ENCODE measurements at places on chromosomes 12 and 14. TPM values are rescaled to one million over a fixed set of nuclear protein-coding genes. Genes with fewer than 3 reads are reported as not detected.
A peak's percentile ranks its signal among the peaks of the same experiment; 100 is the strongest.

GRCh38 chr12:12334367-12335040, 15.5 kb downstream of the MANSC1 start:
- DNase-seq = no peak

- DNase-seq = no peak
Observed at GRCh38 chr12:52186118-52186840, 5.5 kb downstream of the KRT80 start.

DNA sequence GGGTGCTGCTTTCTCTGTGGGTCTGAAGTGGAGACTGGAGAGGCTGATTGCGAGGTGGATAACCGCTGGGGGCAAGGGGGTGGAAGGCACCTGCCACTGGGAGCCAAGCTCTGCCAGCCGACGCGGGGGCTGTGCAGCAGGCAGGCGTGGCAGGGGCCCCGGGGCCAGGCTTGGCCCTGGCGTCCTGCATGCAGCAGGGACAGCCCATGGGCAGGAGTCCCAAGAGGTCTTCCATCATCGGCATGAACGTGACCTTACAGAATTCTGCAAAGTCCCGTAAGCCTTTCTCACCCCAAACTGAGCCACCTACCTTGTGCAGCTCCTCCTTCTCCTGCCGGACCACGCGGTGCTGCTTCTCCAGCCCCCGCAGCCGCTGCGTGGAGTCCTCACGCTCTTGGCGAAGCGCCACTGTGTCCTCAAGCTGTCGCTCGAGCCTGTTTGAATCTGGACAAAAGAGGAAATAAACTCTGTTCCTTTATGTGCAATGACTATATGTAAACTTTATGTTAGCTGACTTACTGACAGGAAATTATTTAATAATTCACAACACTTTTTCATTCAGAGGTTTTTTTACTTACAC, 51.3 kb downstream of the AMN start:
- no peak for DNase-seq

Gene NXPH4
- 2.7 TPM for polyA plus RNA-seq

GRCh38 chr12:47610686-47611252, 95.1 kb downstream of the RPAP3 start:
- DNase-seq = no peak

- no peak for DNase-seq
Observed at GRCh38 chr12:19959353-19959752, 409.0 kb upstream of the PDE3A start.

DNA sequence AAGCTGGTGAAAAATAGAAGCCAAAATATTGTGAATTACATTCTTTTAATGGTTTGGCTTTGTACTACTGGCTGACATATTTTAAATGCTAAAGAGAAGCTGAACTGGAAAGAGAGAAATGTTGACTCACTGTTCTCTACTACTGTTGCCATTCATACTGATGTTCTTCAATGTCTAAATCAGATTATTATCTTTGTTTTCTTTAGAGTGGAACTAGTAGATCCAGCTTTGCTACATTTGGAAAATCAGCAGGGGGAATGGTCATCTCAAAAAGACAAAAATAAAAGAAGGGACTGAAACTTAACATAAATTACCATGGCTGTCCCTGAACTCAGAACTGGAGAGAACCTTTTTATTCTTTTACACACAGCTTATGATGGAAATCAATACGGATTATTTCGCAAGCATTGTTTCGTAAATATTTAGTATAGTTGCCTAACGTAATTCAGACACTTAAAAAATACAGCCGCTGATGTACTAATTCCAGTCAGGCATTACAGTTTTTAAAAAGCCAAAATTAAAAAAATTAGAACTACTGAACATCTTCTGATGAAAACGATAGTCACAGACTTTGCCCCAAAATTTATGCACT, 76.3 kb upstream of the OTX2 start:
- DNase-seq = no peak

Gene TAS2R20
- polyA plus RNA-seq = 1.3 TPM

Gene TEAD4
- 134 TPM for polyA plus RNA-seq

GRCh38 chr12:100077367-100077766, 65.3 kb downstream of the BLTP3B start:
- DNase-seq = no peak

DNA sequence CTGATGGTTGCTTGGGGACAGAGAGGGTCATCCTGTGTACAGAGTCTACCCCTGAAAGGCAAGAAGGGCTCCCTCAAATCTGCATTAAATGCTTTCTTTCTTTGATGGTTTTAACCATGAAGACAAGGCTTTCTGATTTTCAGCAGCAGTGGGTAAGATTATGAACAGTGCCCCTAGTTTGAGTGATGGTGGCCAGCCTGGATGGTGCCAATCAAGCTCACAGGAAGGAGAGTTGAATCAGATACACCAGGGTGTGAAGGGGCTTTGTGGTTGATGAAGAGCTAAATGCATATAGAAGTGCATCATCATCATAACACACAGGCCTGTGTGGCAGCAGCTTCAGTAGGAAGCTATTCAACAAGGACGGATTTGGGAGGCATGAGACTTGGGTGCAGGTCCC, 5.7 kb downstream of the KRT85 start:
- no peak for DNase-seq

DNA sequence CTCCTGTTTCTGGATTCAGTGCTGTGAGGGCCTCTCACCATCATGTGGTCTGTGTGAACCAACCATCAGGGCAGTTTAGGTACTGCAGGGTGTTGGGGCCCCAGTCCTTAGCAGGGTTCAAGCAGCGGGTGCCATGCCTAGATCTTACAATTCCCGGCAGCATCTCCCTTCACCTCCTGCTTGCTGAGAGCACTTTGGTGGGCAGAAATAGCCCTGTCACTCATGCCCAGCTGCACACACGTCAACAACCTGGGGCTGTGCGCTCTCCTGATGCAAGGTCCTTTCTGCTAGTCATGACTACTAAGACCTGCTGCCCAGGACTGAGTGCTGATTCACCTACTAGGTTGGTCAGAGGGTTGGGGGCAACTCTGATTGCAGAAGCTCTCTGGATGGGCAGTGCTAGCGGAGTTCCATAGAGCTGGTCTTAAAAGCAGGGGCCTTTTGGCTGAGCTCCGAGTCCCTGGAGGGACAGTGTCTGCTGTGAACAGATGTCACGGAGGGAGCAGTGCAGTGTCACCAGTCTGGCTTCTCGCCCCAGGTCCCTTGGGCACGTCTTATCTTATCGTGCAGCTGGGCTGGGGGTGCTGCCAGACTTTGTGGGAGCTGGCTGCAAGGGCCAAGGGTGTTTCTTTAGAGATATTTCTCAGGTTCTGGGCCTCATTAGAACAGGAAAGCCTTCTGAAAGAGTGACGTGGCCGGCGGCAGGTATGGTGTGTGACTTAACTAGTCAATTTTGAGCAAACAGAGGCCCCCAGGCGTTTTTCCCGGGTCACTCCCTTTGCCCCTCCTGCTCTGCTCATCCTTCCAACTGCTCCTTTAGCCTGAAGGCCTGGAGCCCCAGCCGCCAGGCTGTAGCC, 71.8 kb downstream of the NINJ2 start:
- DNase-seq = peak; percentile 21

GRCh38 chr12:91074851-91075250, 17.0 kb upstream of the KERA start:
- DNase-seq = no peak

DNA sequence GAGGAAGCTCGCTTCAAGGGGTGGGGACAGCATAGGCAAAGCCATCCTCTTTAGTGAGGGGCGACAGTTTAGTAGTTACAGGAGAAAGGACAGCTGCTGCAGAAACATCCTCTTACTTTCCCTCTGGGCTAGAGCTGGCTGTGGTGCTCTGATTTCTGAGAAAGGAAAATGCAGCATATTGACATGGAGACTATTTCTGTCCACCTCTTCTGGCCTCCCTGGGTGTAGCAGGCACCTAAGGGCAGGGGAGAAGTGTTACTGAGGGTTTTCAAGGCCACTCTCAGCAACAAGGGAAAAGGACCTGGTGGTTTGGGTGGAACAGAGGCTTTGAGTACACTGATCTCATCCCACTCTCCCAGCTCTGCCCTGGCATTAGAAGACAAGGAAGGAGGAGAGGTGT, 40.0 kb upstream of the CTDSP2 start:
- no peak for DNase-seq

- no peak for DNase-seq
Observed at GRCh38 chr12:49547090-49547690, 8.4 kb downstream of the KCNH3 start.

- DNase-seq = no peak
Observed at GRCh38 chr12:96471368-96472050, 17.9 kb upstream of the CFAP54 start.

Gene DAO
- not detected for polyA plus RNA-seq

DNA sequence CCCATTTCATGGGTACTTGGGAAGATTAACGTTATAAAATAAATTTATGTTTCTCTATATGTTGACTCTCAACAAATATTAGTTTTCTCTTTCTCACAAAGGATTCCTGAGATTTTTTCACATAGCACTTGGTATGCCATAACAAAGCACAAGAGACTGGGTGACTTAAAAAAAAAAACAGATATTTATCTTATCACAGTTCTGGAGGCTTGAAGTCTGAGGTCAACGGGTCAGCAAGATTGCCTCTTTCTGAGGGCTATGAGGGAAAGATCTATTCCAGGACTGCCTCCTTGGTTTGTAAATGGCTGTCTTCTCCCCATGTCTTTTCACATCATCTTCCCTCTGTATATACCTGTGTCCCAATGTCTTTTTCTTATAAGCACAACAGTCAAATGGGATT, 153.5 kb upstream of the DIO2 start:
- no peak for DNase-seq

Gene PTPRO
- 1.9 TPM for polyA plus RNA-seq

DNA sequence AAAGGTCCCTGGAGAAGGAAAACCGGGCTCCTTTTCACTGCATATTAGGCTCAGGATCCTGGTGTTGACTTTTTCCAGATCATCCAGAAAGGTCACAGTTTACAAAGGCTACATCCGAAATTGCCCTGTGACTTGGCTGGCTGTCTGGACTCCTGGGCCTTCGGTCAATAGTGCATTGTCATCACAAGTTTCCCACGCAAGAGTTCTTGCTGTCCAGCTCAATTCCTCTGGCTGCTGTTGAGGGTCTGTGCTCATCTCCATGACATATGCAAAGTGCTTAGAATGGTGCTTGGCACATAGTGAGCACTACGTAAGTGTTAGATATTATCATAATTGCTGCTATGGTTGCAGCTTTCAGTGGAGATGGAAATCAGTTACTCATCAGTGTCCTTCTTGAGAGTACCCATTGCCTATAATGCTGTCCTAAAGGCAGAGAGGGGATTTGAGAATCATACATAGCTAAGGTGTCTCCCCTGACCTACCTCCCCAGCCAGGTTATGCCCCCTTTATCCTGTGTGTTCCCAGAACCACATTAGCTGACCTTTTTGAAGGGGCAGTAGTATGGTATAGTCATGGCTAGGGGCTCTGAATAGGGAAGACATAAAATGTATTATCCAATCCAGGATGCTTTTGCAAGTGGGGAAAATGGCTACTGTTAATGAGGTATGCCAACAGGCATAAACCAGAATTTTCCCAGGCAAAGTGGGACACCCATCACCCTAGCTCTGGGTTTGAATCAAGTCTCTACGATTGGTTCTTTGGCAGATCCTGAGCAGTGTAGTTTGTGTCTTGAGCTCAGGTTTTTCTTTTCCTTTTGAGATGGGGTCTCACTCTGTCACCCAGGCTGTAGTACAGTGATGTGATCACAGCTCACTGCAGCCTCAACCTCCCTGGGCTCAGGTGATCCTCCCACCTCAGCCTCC, 132.0 kb upstream of the CCND2 start:
- no peak for DNase-seq

GRCh38 chr14:103444837-103445524, 59.8 kb downstream of the MARK3 start:
- DNase-seq = no peak

Gene KRT7
- polyA plus RNA-seq = 1.9 TPM

DNA sequence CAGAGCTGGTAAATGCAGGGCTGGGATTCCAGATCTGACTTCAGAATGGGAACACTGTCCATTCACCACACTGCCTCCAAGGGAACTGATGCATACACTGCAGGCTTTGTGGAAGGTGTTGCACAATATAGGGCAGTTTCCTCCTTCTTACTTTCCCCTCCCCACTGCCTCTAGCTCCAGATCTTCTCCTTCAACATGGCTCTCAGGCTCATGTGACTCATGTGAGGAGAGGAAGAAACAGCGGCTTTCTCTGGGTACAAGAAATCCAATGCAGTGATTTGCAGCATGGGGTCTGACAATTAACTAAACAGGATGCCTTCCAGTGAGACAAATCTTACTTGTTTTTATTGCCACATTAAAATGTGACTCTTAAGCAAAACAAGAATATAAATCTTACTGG, 447.6 kb upstream of the CCDC196 start:
- DNase-seq = no peak

Gene TMEM229B
- polyA plus RNA-seq = 0.31 TPM

Gene TMEM179
- 0.86 TPM for polyA plus RNA-seq

Gene CEP170B
- 1.8 TPM for polyA plus RNA-seq

GRCh38 chr14:50040401-50040775, 76.0 kb downstream of the VCPKMT start:
- no peak for DNase-seq

DNA sequence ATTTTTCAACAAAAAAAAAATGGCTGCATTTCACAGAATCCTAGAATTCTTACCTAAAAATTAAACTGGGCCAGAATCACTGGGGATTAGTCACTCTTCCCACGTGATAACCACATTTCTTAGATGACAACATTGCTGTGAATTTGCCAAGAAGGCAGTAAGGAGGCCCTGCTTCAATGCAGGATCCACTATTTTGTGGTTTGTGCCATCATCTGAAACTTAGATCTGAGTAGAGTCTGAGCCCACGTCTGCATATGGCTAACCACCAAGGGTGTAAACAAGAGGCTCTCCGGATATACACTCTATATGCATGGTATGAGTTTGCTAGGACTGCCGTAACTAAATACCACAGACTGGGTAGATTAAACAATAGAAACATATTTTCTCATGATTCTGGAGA, 24.4 kb upstream of the TBX5 start:
- no peak for DNase-seq

DNA sequence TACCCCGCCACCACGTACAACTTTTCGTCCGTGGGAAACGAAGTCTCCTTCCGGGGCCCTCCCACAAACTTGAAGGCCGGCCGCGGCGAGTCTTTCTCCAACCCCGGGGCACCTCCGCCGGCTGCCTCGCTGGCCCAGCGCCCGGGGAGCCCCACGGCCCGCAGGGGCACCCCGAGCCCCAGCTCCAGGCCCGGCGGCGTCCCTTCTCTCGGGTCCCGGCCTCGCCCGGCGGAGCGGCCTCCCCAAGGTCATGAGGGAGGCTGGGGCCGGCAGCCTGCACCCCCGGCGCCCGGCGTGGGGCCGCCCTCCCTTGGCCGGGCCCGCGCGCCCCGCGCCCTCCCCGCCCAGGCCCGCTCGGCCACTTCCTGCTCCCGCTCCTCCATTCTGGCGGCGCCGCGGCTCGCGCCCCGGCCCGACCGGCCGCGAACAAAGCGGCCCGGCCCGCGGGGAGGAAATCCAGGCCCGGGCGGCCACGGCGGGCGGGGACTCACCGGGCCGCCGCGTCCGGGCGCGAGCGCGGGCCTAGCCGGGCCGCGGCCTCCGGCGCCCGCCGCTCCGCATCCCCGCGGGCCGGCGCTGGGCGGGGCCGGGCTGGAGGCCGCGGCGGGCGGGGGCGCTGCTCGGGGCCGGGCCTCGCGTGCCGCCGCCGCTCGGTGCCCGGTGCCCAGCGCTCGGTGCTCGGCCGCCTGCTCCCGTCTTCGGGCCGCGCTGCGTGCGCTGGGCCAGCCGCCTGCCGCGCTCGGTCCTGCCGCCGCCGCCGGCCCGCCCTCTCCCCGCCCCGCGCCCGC, at the start of gene AKT1:
Gene AKT1, minus strand, starts transcription at position 756 of the 788 bp plus-strand sequence. CDS start 3,105 bp downstream, outside the sequence.
- DNase-seq = no peak

Gene KERA
- polyA plus RNA-seq = 16.7 TPM

Measured in hindlimb muscle (tissue), 1 donor.